ENCODE measurements at places on chromosomes 11 and 22.
A peak's percentile ranks its signal among the peaks of the same experiment; 100 is the strongest.

GRCh38 chr22:43620197-43620596 is 191.9 kb downstream of the EFCAB6 start:
- DNase-seq = no peak

DNA sequence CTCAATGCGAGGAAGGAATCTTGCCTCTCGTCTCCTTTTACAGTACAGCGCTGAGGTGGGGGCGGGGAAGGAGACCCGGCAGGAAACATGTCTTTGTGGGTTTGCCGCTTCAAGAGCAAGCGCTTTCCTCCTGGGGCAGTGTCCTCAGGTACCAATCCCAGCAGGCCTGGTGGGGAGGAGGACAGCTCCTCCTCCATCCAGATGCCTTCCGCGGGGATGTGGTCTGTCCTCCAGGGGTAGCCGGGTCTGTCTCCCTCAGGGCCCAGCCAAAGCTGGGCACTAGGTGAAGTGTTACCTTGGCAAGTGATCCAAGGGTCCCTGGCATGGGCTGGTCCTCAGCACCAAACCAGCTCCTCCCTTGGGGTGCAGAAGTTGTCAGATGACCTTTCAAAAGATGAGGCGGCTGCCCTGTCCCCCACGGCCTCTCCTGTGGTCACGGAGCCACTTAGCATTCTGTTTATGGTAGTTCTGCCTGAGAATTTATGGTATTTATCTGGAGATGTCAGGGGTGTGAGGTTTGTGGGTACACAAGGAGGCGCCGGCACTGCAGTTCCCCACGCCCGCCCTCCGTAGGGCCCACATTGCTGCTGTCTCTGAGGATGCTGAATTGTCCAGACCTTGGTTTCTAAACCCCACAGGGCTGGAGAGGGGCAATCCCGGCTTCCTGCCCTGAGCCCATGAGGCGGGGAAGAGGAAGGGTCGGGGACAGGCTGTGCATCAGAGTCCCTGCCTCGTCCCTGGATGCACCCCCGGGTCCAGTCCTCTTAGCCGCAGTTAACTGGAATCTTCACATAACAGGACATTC is 93.5 kb upstream of the ANO1 start:
- DNase-seq = peak; percentile 48

- DNase-seq = no peak
Observed at GRCh38 chr11:70470127-70470526, 71.8 kb downstream of the CTTN start.

DNA sequence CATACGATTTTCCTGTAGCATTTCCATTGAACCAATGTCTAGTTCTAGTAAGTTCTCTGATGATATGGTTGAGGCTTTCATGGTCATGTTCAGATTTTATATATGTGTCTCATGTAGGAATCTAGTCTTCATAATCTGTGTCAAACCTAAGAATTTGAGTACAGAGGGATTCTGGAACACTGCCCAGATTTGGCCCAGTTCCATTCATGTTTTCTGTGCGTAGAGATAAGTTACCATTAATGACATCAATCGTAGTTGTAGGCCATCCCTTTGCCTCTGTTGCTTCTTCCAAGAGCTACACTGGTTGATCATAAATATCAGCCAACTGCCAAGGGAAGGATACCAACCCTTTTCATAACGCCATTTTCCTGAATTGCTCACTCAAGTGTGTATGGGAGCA is 23.3 kb downstream of the ST3GAL4 start:
- no peak for DNase-seq

Measured in posterior cingulate gyrus (tissue), 11 donors.